Fibroblast of the conjunctiva (primary cell): ENCODE measurements at places on chromosomes 4 and X.

GRCh38 chr4:76055016-76055415 lies 19.1 kb upstream of the CXCL11 start:
- DNase-seq, result no peak

DNA sequence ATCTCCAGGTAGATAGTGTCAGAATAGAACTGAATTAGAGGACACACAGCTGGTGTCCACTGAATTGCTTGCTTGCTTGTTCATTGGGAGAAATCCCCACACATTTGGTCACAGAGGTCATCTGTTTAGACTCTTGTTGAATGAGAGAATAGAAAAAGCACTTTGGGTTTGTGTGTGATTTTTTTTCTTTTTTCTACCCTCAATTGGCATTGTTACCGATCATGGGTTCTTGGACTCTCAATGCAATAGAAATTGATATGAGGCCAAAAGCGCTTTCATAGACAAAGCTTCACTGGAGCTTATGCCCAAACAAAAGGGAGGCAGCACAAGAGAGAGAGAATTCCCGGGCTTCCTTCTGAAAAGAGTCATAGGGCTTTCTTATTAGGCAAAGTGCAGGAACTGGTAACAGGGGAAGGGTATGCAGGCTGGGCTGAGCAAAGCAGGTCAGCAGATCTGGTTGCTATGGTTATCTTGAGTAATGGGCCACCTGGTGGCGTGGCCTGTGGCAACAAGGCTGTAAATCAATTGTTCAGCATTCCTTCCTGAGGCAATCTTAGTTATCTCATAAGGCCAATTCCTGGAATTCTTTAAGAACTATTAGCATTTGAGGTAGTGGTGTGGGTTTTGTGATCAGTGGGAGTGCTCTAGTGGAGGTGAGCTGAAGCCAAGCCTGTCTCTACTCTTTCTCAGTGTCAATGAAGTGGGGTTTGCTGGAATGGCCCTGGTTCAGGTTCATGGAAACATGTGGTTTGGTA lies 5.3 kb upstream of the GPR82 start:
- DNase-seq, result no peak

DNA sequence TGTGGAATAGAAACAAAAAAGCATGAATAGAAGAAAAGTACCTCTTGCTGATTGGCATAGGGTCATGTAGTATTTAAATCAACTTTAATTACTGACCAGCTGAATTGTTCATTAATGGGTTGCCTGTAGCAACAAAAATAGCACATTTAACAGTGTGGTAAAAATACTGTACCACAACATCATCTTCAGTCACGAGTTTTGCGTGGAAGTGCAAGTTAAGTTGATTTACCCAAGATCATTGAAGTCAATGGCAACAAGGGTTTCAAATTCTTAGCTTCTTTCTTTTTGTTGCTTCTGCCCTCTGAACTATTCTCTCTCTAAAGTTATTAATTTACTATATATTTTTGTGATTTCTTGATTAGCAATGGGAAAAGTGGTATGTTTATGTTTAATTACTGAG lies 526.6 kb downstream of the C4orf33 start:
- DNase-seq, result no peak

DNA sequence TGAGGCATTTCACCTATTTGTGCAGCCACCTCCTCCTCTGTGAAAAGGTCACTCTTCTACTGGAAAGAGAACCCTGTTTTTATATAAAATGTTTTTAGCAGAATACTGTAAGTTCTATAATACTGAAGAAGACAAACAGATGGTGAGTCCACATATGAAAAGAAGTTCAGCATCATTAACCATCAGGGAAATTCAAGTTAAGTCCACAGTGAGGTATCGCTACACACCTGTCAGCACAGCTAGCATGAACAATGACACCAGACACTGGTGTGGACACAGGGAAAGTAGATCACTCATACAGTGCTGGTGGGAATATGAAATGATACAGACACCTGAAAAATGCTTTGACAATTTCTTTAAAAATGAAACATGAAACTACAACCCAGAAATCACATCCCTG lies 133.0 kb downstream of the MAD2L1 start:
- no peak for DNase-seq

DNA sequence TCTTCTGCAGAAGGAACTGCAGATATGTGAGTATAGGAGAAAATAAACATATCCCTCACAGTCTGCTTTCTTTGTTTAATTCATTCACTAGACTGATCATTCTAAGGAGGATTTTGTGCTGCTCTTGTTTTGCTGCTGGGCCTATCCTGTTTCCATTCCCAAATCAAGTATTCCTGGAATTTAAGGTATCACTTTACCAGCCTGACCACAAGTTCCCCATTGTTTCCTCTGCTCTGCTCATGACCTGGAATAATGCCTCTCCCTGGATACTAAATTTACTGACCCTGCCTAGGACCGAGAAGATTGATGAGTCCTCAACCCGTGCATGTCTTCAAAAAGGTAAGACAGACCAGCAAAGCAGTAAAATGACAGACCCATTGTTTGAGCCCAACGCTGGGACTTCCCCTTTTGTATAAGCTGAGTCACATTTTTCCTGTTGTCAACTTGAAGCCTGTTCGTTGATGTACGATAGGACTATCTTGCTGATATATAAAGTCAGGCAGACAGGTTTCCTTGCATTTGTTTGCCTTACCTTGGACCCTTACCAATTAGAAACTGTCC lies 85.5 kb upstream of the TET2 start:
- no peak for DNase-seq

DNA sequence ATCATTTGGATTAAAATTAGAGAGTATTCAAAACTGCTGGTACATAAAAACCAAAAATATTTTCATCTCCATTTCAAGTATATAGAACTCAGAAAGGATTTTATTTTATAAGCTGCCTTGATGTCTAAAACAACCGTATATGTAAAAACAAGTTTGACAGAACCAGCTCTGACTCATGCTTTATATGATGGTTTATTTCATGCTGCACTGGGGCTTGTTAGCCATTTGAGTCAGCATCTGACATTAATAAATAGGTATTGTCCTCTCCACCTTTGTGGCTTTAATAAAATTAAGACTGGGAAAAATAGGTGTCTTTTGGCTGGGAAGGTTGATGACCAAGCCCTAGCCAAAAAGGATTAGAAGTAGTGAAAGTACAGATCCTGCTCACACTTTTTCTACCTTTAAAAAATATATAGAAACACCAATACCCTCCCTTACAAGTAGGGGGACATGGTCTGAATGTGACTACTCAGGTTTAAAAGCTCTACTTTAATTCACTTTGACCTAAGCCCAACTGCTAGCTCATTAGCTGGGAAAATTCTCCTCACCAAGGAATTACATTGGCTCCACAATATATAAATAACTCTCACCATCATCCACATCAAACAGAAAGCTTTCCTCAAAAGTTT lies 228.1 kb downstream of the ADAMTS3 start:
- DNase-seq, result no peak
